ENCODE measurements at places on chromosomes 4 and X. TPM values are rescaled to one million over a fixed set of nuclear protein-coding genes. Genes with fewer than 3 reads are reported as not detected.

GPR50 gene
- total RNA-seq, result not detected

MTMR1 gene
- 16.4 TPM for total RNA-seq

KLHL4 gene
- 27.0 TPM for total RNA-seq

CSAG3 gene
- total RNA-seq, result not detected

PRKG2 gene
- total RNA-seq, result under 0.01 TPM

SPACA5 gene
- not detected for total RNA-seq

LUZP4 gene
- total RNA-seq, result not detected

TMEM271 gene
- total RNA-seq, result not detected

TSPAN5 gene
- total RNA-seq, result 59.3 TPM

RADX gene
- under 0.01 TPM for total RNA-seq

FAM200B gene
- 16.1 TPM for total RNA-seq

IL15 gene
- total RNA-seq, result 5.6 TPM

TKTL1 gene
- not detected for total RNA-seq

TKTL2 gene
- not detected for total RNA-seq

PPP1R2C gene
- total RNA-seq, result not detected

PDGFC gene
- 16.0 TPM for total RNA-seq

FAM133A gene
- not detected for total RNA-seq

ZNF711 gene
- total RNA-seq, result 3.5 TPM

VMA21 gene
- total RNA-seq, result 78.4 TPM

ARHGAP6 gene
- total RNA-seq, result 0.30 TPM

NSUN7 gene
- 0.15 TPM for total RNA-seq

SMAD1 gene
- total RNA-seq, result 93.5 TPM

SOD3 gene
- under 0.01 TPM for total RNA-seq

CDX4 gene
- total RNA-seq, result not detected

AKAP4 gene
- total RNA-seq, result not detected

LRCH2 gene
- total RNA-seq, result 4.2 TPM

RRH gene
- not detected for total RNA-seq

ASB11 gene
- not detected for total RNA-seq

TBC1D9 gene
- total RNA-seq, result 40.1 TPM

POU3F4 gene
- total RNA-seq, result not detected

KIF4A gene
- 22.5 TPM for total RNA-seq

ARSJ gene
- total RNA-seq, result 68.2 TPM

PFKFB1 gene
- not detected for total RNA-seq
